ENCODE measurements at places on chromosomes 12 and 14.

- DNase-seq: no peak
These were observed 119.7 kb upstream of the PARP11 start for GRCh38 chr12:3992945-3993344.

DNA sequence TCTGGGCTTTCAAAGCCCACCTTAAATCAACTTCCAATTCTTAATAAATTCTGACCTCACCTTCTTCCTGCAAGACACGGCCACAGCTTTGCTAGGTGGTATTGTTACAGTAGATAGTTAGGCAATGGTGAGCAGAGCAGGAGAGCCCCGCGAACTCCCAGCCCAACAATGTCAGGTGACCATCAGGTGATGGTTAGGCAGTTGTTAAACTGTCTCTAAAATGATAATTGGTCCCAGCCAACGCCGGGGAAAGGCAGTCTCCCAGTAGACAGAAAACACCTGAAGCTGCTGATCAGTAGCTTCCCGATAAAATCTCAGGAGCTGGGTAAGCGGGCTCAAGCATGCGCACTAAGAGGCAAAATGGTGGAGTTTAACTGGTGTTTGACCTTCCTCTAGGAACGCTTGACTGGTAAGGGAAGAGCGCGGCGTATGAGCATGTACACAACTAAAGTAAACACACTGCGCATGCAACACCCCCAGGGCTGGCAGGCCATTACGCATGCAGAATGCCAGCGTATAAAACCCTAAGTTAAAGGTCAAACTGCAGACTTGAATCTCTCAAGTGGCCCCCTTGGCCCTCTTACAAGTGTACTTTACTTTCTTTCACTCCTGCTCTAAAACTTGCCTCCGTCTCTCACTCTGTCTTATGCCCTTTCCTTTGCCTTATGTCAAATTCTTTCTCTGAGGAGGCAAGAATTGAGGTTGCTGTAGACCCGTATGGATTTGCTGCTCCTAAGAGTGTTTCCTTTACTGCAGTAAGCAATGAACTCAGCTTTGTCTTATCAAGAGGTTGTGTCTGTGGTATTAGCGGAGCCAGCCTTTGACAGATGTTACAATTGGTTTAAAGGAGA is 113.5 kb downstream of the C12orf75 start:
- no peak for DNase-seq

DNA sequence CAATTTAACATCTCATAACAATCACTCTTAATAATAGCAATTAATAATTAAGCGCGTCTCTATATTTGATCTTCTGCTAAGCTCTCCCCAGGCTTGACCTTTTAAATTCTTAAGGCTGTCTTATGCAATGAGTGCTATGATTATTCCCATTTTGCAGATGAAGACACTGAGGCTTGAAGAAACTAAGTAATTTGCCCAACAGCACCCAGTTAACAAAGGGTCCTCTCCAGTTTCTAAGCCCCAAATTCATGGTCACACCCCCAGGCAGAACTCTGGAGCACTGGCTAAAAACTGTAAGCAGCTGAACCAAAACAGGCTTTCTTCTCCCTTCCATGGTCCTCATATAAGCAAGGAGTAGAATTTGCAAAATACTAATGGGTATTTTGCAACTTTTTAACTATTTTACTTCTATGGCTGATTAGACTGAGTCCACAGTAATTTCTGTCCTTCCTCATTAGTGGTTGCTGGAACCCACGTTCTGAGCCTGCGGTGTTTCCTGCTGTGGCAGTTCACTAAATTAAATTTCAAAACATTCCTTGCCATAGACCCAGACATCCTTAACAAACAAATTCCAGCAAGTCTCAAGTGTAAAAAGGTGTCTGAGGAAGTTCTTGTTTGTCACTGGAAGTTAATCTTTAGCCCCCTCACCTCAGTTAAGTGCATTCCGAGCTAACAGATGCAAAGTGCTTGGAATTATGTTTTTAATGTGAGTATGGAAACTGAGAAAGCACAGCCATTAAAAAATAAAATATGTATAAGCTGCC is 76.5 kb downstream of the TMEM132D start:
- no peak for DNase-seq

GRCh38 chr12:51959211-51959610 is 7.7 kb downstream of the ACVR1B start:
- no peak for DNase-seq

DNA sequence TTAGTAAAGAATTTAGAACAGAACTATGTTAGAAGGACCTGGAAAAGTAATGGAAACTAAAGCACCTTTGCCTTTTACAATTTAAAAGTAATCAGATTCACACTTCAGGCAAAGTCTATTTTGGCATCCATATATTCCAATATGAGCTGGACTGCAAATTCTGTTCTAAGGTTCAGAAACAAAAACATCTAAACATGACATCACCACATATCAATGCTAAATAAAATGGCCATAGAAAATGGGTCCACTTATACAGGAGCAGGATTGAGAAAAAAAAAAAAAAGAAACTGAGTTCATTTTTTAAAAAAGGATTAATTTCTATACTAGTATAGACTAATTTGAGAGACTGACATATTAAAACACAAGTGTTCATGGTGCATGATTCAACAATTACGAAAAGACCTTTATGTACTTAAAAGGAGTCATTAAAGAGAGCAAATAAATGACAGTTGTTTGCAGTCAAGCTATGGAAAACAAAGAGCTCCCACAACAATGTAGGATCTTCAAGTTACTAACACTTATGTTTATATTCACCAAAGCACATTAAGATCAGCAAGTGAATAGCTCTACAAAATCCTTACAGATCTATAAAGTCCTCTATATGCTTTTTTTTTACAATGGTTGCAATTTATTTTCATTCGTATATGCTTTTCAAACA is 45.7 kb downstream of the DICER1 start:
- DNase-seq: no peak

GRCh38 chr12:92300777-92301176 is 155.1 kb upstream of the BTG1 start:
- DNase-seq: no peak

- no peak for DNase-seq
These were observed 44.0 kb downstream of the RBMS2 start for GRCh38 chr12:56565510-56566101.

DNA sequence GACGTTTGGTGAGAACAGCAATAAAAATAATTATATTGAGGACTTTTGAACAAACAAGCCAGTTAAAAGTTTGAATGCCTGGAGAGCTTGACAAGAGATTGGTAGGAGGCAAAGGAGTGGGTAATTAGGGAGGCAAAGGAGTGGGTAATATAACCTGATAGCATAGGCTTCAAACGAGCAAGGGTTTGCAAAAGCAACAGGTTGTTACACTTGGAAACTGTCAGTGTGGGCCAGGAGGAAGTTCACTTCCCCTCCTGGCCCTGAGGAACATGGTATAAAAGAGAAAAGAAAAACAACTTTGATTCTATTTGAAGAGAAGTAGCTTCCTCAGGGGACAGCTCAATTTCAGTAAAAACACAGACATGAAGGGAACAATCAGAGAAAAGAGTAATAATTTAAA is 121.7 kb downstream of the CCER1 start:
- no peak for DNase-seq

GRCh38 chr12:50188875-50189575 is 21.9 kb upstream of the CERS5 start:
- DNase-seq: no peak

GRCh38 chr12:13293096-13293495 is 96.6 kb downstream of the EMP1 start:
- DNase-seq: no peak

DNA sequence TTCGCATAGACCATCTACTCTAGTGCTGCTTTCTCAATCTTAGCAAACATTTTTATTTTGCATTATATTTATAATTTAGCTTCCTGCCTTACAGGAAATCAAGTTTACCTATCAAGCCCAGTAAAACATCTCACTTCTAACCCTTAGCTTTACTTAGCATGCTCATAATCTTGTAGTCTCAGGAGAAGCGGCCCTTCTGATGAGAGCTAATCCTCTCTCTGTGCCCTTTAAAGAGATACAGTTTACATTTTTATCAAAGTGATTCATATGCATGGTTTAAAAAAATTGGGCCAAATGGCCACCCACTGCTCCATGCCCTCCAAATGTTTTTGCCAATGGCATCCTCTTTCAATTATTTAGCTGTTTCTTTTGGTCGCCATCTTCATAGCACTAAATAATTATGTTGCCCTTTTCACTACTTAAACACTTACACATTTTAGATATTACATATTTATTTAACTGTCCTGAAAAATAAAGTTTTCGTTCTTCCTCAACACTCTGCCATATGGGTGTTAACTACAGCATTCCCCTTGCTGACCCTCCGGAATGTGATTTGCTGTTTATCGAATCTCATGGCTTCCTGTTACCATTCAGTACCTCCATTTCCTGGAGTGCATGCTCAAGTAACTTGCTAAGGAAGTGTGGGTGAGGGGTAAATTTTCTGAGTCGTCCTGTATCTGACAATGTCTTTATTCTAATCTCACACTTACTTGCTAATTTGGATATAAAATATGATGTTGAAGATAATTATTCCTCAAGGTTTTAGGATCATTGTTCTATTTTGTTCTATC is 29.3 kb downstream of the YLPM1 start:
- DNase-seq: no peak

DNA sequence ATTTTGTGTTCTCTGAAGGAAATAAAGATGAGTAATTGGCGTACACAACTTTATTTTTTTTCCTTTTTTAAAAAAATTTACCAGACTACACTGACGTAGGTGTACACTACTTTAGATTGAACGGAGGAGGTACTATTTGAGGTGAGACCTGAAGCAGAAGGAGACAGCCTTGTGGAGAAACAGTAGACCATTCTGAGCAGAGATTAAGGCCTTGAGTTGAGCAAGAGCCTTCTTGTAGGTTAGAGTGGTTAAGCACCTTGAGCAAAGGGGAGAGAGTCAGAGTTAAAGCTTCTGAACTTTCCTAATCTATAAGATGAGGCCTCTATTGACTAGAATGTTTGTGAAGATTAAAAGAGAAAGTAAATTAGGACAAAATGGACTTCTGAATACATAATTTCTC is 2.5 kb downstream of the LEMD3 start:
- no peak for DNase-seq

GRCh38 chr12:11947213-11947612 is 123.5 kb upstream of the BCL2L14 start:
- no peak for DNase-seq

- no peak for DNase-seq
These were observed 268.9 kb downstream of the RAD51B start for GRCh38 chr14:68088451-68088854.

Measured in posterior cingulate gyrus (tissue), 11 donors.